ENCODE measurements at places on chromosomes 13 and 19. TPM values are rescaled to one million over a fixed set of nuclear protein-coding genes. Genes with fewer than 3 reads are reported as not detected.

SYCN gene
- not detected for polyA plus RNA-seq

ZNF682 gene
- polyA plus RNA-seq = 10.2 TPM

DNA sequence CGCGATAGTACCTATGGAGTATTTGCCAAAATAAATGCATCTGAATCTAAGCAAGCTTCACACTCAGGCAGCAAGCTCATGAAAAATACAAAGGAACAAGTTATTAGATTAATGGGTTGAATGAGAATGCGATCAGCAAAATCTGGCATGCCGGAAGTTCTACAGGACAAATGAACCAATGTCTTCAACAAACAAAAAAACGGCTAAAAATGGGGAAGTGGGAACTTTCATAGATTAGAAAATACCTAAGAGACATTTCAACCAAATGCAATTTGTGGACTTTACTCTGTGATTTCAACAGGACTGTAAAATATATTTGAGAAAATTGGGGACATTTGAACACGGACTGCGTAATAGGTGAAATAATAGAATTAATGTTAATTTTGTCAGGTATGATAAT is 22.4 kb upstream of the RNASEH2B start:
- no peak overlapping the region for H3K4me3 ChIP-seq
- no peaks in the 10 kb centered on the region for H3K27me3 ChIP-seq
- DNase-seq = no peak
- H3K27ac ChIP-seq = no peak overlapping the region
- H3K36me3 ChIP-seq = no peaks in the 10 kb centered on the region
- H3K4me1 ChIP-seq = no peaks in the 10 kb centered on the region

DNA sequence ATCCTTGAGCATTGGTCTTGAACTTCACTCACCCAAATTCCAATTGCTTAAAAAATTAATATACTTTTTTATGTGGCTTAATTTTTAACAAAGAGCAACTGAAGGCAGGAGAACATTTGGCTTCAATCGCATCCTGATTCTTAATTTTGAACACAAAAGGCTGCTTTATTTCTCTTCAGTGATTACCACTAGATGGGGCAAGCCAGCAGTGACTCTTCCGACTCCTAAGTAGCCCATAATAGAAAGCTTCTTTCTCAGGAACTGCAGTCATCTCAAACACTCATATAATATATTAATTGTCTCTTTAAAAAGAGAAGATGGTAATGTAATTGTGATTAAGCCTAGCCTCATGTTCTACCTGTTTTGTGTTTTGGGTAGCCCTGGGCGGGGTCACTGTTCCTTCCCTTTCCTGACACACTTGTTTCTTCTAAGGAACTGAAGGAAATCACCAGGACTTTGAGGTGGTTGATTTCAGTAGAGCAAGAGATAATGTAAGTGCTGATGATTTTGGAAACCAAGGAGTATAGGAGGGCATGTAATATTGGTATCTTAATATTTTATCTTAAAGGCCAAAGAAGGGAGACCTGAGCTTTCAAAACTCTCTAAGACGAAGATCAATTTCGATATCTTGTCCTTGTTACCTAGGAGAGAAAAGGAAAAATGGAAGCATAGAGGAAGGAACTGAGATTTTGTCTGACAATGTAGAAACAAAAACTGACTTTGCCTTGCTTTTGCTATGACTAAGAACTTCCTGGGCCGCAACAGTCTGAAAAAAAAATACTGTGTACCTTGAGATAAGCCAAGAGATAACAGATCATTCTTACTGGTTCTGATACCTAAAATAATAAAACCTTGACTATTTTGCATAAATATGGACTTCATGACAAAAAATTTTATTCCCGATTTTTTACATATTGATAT is 73.1 kb downstream of the TNFSF13B start:
- H3K4me1 ChIP-seq = no peaks in the 10 kb centered on the region
- H3K27me3 ChIP-seq = no peaks in the 10 kb centered on the region
- no peak overlapping the region for H3K27ac ChIP-seq
- H3K4me3 ChIP-seq = no peak overlapping the region
- H3K36me3 ChIP-seq = no peaks in the 10 kb centered on the region

DNA sequence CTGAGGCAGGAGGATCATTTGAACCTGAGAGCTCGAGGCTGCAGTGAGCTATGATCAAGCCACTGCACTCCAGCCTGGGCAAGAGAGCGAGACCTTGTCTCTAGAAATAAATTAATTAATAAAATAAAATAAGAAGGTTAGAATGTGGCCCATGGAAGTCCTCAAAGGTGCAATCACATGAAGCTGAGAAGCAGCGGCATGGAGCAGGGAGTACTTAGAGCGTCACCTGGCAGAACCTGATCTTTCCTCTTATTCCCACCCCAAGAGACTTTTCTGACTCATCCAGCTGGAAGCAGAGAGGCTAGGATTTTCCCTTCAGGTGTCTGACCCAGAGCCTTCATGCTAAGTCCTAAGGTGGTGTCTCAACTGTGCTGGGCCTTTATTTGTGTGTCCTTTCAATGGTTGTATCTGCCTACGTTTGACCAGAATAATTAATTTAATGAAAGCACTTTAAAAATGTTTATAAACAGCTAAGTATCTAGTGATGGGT is 8.9 kb upstream of the MRPS31 start:
- no peak for DNase-seq
- H3K27ac ChIP-seq = no peak overlapping the region
- no peaks in the 10 kb centered on the region for H3K36me3 ChIP-seq

NCCRP1 gene
- polyA plus RNA-seq = not detected

GRCh38 chr13:95445131-95445530 is 107.4 kb upstream of the CLDN10 start:
- H3K4me3 ChIP-seq = no peak overlapping the region
- H3K27ac ChIP-seq = no peak overlapping the region

GRCh38 chr19:17385878-17386611 is 8.0 kb downstream of the CCDC194 start:
- DNase-seq = peak; percentile 68
- H3K4me1 ChIP-seq = peaks cover 3% of the 10 kb centered on the region
- no peak overlapping the region for H3K4me3 ChIP-seq
- H3K27me3 ChIP-seq = no peaks in the 10 kb centered on the region

DNA sequence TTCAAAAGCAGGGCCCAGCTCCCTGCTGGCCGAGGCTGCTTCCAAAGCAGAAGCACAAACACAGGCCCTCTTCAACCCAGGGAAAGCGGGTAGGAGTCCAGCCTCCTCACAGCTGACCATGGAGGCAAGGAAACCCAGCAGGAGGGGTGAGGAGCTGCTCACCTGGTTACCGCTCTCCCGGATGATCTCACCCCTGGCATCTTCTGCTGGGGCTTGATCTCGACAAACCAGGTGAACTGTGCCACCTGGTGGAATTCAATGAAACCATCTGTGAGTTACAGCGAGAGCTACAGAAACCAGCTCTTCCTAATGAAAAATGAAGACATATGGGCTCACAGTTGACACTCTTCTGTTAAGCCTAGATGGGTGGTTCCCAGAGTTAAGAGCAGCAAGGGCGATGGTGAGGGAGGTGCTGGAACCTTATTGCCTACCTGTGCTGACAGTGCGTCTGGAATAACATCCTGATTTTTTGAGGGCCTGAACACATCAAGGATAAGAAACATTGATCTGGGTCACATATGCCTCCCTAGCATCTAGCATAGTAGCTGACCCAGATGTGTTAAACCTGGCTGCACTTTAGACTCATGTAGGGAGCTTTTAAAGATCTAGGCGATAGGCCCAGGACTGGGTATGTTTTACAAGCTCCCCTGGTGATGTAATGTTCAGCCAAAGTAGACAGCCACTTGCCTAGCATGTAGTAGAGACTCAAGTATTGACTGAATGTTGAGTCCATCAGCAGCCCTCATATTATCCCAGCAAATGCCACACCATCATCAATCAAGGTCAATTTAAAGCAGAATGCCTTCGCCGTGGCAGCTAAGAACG is 6.1 kb downstream of the DHRS12 start:
- peaks cover 11% of the 10 kb centered on the region for H3K36me3 ChIP-seq
- DNase-seq = no peak
- no peaks in the 10 kb centered on the region for H3K27me3 ChIP-seq
- no peak overlapping the region for H3K4me3 ChIP-seq

DAND5 gene
- 4.7 TPM for polyA plus RNA-seq

DNA sequence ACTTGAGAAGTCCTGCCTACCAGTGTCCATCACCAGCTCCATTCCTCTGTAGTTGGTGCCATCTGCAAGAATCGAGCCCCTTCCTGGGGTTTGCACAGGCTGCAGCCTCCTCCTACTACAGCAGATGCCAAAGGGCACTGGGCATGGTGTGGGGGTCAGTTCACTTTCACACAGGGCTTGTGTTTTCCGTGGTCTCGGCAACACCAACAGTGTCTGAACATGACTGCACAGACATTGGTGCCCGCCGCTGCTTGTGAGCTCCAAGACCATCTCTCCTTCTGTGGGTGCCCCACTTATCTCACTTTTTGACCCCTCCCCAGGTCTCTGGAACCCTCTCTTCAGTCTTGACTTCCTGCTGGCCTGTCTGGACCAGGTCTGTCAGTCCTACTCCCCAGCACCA is 15.2 kb downstream of the ZNF446 start:
- H3K4me1 ChIP-seq = no peaks in the 10 kb centered on the region
- DNase-seq = no peak
- no peaks in the 10 kb centered on the region for H3K36me3 ChIP-seq
- no peak overlapping the region for H3K4me3 ChIP-seq
- no peaks in the 10 kb centered on the region for H3K27me3 ChIP-seq

- H3K4me3 ChIP-seq = peak overlapping the region; percentile 76
- H3K36me3 ChIP-seq = no peaks in the 10 kb centered on the region
- H3K27ac ChIP-seq = peak overlapping the region; percentile 75
Observed at GRCh38 chr13:26185720-26186117, 36.4 kb downstream of the RNF6 start.

All from heart left ventricle (tissue), 16 donors.